ENCODE measurements at places on chromosomes 5 and 9.

- DNase-seq, result no peak
These were observed 23.8 kb downstream of the MORN5 start for GRCh38 chr9:122183501-122183900.

GRCh38 chr9:35858458-35858857 is 11.7 kb downstream of the OR13J1 start:
- DNase-seq, result no peak

DNA sequence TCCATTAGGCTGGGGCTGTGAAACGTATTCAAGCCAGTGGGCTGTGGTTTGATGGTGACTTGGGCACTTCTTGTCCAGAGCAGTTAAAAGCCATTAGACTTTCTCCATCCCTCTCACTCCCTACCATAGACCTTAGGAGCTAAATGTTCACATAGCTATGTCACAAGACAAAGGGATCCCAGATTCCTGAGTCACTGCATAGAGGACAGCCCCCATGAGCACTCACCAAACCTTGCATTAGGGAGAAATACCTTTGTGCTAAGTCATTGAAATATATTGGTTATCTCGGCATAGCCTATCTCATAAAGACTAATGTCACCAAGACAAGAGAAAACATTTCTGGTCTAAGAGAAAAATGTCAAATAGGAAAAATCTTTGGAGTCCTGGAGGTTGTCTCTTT is 104.3 kb downstream of the TRPM6 start:
- no peak for DNase-seq

DNA sequence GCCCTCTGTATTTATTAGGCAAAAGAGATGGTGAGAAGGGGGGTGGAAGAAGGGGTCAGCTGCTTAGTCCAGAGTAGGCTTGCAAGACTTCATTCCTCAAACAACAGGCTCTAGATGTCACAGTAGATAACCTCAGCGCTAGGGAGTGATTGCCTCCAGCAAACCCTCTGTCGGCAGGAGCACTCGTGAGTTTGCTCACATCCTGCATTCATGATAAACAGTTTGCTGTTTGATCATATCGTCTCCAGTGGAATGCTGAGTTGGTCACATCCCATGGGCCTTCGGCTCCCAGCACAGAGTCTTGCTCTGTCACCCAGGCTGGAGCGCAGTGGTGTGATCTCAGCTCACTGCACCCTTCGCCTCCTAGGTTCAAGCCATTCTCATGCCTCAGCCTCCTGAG is 3.6 kb downstream of the TTC23L start:
- DNase-seq, result no peak

GRCh38 chr9:36871606-36872005 is 162.5 kb downstream of the PAX5 start:
- no peak for DNase-seq

DNA sequence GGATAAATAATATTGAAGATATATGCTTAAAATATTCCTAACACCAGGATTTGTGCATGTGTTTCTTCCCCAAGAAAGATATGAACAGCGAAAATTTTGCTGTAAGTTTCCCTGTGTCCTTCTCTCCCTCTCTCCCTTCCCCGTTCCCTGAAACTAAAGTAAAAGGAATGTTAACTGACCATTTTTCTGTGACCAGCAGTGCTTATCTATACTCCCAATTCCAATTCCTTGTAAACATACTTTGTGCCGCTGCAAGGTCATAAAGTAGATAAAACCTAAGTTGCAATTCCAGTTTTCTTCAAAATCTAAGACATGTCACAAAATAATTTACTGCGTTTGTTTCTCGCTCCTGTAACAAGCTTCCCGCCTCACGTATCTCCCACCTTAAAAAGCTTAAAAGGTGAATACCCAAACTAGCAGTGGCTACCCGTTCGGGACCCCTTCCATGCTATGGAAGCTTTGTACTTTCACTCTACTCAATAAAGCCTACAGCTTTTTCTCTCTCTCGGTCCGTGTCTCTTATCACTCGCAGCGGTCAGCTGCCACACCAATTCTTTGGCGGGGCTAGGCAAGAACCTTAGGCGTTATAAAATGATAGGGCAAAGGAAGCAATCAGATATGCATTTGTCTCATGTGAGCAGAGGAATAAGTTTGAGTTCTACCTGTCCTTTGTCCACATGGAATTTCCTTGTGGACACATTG is 1798.0 kb downstream of the EFNA5 start:
- no peak for DNase-seq

- peak; percentile 67 for DNase-seq
These were observed 70.0 kb upstream of the KLF9 start for GRCh38 chr9:70484232-70485130.

GRCh38 chr5:54643685-54644106 is 126.1 kb downstream of the SNX18 start:
- no peak for DNase-seq

DNA sequence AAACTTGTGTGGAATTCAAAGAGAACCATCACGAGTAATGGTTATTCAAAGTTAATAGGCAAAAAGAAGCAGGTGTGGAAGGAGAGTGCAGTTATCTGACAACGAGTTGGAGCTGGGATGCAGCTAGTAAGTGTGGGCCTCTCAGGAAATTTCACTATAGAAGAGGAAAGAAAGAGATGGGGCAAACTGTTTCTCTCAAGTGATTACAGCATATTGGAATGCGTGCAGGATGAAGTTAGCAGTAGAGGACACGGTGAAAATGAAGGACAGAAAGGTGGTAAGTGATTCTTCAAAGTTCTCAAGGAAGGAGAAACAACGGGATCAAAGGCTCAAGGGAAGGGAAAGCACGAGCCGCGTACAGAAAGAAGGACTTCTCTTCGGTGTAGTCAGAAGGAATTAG is 84.0 kb downstream of the ADAMTS12 start:
- no peak for DNase-seq
